Eye (tissue), 1 donor: ENCODE measurements at places on chromosomes 3 and 15.

DNA sequence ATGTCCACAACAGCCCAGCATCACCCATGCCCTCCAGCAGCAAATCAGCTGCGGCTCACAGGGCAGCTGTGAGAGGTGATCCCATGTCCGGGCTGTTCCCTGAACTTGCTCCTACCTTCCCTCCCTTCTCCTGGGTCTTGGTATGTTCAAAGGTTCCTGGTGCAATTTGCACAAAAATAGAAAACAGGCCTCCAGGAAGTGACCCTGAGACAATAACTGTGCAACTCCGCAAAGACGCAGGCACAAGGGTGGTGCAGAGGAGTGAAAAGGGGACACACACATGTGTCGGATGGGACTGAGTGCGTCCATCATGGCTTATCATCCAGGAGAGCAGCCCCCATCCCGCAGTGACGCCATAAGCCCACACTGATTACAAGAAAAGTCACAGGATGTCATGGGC, 16.3 kb downstream of the PLXND1 start:
- no peak for DNase-seq

DNA sequence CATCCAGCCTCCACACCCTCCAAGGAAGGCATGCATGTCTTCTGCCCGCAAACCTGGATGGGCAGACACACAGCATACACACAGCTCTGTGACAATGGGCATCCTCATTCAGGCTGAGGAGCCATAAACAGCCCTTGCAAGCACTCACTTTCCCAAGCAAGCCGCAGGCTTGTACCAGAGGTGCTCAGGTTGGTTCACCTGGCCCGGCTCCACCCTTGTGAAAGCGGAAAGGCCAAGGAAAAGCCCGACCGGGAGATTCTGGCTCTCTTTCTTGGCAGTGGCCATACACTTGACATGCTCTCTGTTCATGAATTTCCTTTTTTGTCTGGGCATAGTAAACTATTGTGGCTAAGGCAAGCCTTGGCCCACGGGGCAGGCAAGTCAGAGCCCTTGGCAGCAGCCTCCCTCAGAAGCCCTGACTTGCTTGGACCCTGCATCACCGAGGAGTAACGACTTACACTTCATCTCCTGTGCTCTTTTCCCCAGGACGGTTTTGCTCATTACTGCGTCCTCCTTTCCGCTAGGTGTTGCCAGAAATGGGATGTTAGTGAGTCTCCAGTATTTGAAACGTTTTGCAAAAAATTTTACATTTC, 74.6 kb upstream of the BNC1 start:
- DNase-seq: no peak

GRCh38 chr3:170107941-170108340, 70.1 kb downstream of the GPR160 start:
- no peak for DNase-seq

- DNase-seq: no peak
Measured at GRCh38 chr3:7536921-7537320, 676.0 kb downstream of the GRM7 start.

DNA sequence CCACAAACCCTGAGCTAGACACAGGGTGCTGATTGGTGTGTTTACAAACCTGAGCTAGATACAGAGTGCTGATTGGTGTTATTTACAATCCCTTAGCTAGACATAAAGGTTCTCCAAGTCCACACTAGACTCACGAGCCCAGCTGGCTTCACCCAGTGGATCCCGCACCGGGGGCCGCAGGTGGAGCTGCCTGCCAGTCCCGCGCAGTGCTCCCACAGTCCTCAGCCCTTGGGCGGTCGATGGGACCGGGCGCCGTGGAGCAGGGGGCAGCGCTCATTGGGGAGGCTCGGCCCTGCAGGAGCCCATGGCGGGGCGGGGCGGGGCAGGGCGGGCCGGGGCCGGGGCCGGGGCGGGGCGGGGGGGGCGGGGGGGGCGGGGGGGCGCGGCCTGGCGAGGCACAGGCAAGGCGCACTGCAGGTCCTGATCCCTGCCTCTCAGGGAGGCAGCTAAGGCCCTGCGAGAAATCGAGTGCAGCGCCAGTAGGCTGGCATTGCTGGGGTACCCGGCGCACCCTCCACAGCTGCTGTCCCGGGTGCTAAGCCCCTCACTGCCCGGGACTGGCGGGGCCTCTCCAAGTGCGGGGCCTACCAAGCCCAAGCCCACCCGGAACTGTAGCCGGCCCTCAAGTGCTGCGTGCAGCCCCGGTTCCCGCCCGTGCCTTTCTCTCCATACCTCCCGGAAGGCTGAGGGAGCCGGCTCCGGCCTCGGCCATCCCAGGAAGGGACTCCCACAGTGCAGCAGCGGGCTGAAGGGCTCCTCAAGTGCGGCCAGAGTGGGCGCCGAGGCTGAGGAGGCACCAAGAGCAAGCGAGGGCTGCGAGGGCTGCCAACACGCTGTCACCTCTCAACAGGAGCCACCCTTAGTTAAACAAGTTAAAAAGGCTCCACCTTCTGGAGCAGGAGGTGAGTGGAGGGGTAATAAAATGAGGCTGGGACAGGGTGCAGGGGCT, 9.8 kb upstream of the TMEM40 start:
- DNase-seq: no peak

DNA sequence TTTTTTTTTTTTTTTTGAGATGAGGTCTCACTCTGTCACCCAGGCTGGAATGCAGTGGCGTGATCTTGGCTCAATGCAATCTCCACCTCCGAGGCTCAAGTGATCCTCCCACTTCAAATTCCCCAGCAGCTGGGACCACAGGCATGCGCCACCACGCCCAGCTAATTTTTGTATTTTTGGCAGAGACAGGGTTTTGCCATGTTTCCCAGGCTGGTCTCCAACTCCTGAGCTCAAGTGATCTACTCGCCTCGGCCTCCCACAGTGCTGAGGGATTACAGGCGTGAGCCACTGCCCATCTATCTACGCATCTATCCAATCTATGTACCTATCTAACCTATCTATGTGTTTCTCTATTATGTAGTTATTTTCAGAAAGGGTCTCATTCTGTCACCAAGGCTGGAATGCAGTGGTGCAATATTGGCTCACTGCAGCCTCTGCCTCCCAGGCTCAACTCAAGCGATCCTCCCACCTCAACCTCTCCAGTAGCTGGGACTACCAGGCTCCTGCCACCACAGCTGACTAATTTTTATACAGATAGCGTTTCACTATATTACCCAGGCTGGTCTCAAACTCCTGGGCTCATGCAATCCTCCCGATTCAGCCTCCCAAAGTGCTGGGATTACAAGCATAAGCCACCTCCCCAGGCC, 20.2 kb upstream of the GPX1 start:
- DNase-seq: no peak

GRCh38 chr3:50008931-50009330, 69.0 kb downstream of the RBM6 start:
- DNase-seq: no peak

GRCh38 chr15:98800437-98801233, 152.3 kb downstream of the IGF1R start:
- DNase-seq: peak; percentile 96

DNA sequence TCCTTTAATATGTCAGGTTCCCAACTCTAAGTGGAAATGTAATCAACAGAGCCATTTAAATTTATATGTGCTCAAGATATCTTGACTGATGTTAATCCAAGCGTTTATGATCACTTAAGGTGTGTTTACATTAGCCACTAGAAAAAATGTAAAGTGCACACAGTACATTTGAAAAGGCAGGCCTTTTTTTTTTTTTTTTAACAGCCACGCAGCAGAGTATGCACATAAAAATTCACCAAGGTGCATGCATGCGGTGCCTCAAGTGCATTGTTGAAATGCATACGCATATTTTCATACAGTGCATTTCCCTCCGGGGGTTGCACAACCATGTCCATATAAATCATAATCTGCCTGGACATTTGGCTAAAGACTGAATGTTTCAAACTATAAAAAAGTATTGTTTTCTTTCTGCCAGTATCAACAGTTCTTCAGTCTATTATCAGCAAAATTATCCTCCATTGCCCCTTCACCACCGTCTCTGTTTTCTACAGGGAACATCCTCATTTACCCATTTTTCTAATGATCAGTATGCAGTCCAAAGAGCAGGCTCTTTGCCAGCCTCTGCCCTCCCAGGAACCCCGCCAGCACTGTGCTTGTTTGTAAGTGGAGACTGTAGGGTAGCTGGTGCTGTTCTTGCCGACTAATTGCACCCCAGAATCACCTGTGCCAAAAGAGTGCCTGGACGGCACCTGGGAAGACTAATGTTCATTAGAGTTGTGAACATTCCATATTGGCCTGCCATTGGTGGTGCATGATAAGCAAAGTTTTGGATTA, 611.2 kb upstream of the CFAP20DC start:
- no peak for DNase-seq

GRCh38 chr15:52150871-52151270, 38.3 kb upstream of the BCL2L10 start:
- no peak for DNase-seq

DNA sequence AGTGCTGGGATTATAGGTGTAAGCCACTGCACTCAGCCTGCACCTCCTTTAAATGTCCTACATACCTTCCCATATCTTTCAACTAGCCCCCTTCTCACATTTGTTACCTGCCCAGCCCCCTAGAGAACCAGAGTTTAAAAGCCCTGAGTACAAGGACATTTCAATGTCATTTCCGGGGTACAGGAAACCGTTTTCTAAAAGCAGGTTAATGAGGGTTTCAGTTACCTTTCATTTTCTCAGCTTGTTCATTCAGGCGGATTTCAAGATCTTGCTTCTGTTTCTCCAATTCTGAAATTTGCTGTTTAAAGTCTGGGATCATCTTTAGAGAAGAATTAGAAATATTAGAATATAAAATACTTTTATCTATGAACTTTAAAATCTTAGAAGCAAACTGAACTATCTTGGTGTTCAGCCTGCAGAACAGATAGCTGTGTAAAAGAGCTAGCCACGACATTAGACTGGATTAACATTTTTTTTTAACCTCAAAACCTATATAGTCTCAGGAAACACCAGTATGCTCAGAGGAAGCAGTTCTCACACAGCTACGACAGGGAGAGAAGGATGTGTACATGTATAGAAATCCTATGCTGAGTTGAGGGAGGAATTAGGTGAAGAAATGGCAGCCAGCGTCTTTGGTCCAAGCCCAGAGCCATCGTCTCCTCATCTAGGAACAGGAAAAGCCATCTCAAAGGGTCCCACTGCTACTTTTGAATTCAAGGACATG, 29.9 kb upstream of the GNB5 start:
- DNase-seq: no peak

DNA sequence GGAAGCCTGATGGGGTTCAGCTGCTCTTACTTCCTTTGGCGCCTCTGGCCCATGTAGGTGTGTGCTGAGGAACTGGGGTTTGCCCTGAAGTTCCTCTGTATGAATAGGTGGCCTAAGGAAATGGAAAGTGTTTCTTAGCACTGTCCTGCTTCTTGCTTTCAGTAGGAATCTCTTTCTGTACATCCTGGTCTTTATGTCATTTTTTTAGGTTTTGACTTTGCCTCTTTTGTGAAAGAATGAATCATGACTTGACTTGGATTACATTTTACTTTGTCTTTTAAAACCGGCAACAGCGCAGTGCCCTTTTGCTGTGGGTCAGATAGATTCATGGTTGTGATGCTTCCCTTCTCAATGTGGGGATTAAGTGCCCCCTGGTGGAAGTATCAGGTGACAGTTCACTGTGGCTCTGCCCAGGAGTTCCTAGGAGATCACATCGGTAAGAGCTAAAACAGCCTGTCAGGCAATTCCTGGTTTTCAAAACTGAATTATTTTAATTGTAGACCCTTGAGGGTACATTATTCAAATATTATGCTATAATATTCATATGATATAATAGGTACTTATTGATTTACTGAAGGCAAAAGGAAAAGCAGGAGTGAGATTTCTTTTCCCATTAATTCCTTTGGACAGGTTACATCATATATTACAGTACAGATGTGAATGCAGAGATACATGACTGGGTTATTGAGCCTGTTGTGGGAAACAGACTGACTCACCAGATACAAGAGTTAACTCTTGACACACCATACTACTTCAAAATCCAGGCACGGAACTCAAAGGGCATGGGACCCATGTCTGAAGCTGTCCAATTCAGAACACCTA, 95.4 kb downstream of the HCN4 start:
- DNase-seq: peak; percentile 82

DNA sequence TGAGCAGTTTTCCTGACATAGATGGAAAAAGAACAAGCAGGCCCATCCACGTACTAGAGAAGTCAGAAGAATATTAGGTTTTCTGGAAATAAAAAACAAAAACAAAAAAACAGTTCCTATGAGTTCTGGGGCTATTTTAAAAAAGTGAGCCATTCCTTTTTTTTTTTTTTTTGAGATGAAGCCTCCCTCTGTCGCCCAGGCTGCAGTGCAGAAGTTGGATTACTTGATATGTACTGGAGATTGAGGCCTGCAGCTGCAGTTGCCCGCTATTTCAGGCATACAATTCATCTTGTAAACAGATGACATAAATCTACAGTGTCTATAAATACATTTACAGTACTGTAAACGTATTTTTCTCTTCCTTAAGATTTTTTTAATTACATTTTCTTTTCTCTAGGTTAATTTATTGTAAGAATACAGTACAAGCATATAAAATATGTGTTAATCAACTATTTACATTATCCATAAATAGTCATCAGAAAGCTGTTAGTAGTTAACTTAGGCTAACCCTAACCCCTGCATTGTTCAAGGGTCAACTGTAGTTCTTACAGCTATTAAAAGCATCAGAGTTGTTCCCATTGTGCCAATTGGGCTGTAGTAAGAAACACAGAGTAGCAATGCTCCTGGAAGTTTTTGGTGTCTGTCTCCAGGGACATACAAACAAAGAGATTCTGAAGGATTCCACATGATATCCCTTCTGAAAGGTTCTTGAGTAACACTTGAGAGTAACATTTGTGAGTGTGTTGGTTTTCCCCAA, 11.2 kb upstream of the ACTL6A start:
- DNase-seq: no peak

DNA sequence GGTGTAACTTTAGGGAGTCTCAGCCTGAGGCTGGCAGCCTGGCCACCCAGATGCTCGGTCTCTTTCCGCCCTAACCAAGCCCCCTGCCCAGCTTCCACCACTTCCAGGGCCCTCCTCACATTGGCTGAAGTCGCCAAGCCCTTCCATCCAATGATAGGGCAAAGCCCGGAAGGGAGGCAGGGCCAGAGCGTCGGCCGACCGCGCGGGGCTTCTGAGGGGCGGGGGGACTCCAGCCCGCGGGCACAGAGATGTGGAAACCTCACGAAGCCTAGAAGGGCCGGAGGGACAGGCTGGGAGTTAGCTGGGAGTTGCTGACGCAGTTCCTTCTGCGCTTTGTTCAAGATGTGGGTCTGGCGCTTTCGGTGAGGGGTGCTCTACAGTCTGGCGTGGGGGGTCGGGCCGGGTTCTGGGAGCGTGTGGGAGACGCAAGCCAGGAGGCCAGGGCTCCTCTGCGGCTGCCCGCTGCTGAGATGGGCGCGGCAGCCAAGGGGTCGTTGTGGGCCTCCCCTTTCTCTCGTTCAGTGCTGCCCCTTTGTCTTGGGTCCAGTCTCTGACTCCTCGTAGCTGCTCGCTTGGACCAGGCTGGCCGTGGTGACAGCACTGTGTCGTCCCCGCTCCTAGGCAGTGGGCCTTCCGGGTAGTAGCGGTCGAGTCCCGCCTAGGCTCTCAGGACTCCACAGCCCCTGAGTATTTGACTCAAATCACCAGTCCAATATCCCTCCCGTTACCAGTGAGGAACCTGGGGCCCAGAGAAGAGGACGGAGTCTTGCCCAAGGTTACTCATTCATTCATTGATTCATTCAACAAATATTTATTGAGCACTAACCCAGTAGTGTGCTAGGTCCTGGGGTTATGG, at the start of gene ZNF660:
ZNF660 (plus strand) TSS at position 319 of the 856 bp plus-strand sequence. CDS start 9,230 bp downstream, outside the sequence.
- DNase-seq: peak; percentile 97

- peak; percentile 63 for DNase-seq
Measured at GRCh38 chr3:78880603-78881461, 887.0 kb downstream of the ROBO1 start.

- DNase-seq: no peak
Measured at GRCh38 chr15:75229191-75230015, 27.7 kb downstream of the C15orf39 start.
